ENCODE measurements at places on chromosomes 12 and 14.

- DNase-seq: no peak
These were observed 290.2 kb downstream of the PRKD1 start for GRCh38 chr14:29637411-29637810.

- DNase-seq: peak; percentile 76
These were observed 91.8 kb downstream of the RGS6 start for GRCh38 chr14:72024043-72024407.

GRCh38 chr12:103282124-103282523, 213.6 kb downstream of the C12orf42 start:
- DNase-seq: no peak

DNA sequence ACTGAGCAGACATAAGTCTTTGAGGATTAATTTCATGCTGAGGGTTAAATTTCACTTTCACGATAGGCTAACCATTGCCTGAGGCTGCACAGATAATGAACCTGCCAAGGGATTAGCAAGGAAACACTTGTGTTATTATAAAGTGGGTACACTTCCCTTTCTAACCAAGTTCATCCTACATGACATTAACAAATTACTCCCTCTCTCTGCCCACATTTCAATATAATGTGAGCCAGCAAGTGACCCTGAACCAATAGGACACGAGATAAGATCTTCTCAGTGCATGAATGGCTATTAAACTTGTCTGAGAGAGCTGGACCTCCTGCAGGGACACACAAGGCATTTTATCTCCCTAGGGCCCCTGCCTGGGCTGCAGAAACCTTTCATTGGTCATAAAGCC, 173.5 kb downstream of the PAX9 start:
- no peak for DNase-seq

DNA sequence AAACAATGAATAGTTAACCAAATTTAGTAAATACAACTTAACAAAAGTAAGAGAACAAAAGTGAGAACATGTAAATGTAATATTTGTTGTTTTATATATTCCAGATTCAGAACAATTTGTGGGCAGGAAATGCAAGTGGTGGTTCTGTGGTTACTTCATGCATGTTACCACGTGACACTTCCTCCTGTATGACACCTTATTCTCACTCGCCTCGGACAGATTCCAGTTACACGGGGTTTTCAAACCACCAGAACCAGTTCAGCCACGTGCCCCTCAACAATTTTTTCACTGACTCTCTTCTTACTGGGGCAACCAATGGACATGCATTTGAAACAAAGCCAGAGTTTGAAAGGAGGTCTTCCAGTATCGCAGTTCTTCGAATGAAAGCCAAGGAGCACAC, 21.0 kb downstream of the ALX1 start:
- DNase-seq: no peak

DNA sequence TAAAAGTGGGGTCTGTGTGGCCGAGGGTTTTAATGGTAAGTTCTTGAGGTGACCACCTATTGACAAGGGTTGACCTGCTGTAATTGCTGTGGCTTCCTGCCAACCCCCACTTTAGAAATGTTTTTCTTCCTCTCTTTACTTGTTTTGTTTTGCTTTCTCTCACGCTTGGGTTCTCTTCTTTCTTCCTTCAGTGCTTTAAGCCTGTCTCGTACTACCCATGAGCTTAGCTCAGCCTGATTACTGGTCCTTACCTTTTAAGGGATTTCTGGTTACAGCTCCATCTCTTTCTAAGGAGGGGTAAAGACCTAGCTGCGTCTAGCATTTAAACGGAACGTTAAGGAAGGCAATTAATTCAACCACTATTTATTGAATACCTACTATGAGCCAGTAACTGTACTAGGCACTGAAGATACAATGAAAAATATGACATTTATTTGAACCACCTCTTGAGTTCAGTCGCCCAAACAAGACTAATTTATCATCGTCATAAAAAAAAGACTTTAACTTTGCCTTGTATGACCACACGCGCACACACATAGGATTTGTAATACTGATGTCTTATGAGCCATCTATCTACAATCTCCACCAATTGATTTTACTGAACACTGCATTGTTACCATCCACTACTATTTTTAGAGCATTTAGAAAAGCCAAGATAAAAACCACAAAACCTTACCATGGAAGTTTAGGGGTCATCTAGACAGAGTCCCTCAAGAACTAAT, 888 bp upstream of the PPP1R12A start:
- DNase-seq: peak; percentile 68

DNA sequence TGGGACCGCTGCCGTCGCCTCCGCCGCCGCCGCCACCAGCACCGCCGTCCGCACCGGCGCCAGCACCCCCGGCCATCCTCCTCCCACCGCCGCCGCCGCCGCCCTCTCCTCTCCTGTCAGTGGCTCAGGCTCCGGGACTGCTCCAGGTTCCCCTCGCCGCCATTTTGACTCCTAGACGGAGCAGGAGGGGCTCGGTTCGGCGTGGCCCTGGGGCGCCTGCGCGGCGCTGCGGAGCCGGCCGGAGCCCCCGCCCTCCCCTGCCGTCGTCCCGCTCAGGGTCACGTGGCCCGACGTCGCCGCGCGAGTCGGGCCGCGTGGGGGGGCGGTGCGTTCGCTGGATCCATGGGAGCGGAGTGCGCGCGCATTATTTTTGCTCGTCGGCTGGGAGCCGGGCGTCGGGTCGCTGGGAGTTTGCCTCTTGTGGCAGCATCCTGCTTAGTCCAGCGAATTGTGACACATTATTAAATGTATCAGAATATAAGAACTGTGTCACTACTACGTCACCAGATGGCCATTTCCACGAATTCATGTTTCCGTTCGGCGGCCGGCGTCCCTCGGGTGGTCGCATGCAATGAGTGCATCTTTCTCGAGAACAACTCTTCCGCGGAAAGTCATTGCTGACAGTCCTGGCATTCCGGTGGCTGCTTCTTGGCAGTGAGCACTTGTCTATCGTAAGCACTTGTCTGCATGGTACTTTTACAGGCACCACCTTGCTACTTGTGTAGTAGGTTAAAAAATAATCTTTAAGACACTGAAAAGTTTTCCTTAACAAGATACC, at the start of gene BTBD7:
TSS of gene BTBD7 (minus strand) at position 184 of the 778 bp plus-strand sequence. CDS start 36,985 bp downstream, outside the sequence.
- peak; percentile 98 for DNase-seq

- DNase-seq: no peak
These were observed 50.4 kb downstream of the ITPR2 start for GRCh38 chr12:26782372-26783130.

GRCh38 chr14:101364503-101365328, 196.6 kb upstream of the DIO3 start:
- DNase-seq: no peak

DNA sequence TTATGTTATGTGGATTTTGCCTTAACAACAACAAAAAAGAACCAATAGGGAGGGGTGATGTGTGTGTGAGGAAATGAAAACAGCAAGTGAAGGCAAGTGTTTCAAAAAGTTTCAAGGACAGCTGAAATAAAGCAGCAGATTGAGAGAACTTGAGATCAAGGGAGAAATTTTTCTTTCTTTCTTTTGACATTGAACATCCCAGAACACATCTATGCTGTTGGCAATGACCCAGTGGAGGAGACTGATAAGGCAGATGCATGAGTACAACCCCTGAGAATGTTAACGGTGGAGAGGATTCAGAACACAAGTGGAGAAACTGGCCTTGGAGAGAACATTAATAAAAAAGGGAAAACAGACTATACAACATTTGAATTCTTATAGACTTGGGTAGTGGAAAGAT, 2.9 kb downstream of the LLPH start:
- DNase-seq: no peak

- no peak for DNase-seq
These were observed 11.9 kb downstream of the AEBP2 start for GRCh38 chr12:19451196-19451595.

GRCh38 chr14:84006643-84007155, 1523.2 kb upstream of the FLRT2 start:
- DNase-seq: no peak

DNA sequence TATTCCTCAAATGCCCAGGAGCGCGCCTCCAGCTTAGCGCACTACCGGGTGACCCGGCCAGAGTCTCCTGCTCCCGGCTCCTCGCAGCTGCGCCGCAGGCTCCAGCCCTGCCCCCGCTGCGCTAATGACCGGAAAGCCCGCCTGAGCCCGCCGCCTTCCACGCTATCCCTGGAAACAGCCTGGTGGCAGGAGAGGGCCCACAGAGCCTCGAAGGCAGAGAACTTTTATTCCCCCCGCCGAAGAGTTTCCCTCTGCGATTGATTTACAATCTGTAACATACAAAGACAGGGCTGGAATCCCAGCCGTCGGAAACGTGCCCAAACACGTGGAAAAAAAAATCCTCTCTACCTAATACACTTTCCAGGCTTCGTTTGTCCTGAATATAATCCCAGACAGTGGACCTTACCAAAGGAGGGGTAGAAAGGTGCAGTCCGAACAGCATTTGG, 1.5 kb downstream of the COL2A1 start:
- DNase-seq: no peak

DNA sequence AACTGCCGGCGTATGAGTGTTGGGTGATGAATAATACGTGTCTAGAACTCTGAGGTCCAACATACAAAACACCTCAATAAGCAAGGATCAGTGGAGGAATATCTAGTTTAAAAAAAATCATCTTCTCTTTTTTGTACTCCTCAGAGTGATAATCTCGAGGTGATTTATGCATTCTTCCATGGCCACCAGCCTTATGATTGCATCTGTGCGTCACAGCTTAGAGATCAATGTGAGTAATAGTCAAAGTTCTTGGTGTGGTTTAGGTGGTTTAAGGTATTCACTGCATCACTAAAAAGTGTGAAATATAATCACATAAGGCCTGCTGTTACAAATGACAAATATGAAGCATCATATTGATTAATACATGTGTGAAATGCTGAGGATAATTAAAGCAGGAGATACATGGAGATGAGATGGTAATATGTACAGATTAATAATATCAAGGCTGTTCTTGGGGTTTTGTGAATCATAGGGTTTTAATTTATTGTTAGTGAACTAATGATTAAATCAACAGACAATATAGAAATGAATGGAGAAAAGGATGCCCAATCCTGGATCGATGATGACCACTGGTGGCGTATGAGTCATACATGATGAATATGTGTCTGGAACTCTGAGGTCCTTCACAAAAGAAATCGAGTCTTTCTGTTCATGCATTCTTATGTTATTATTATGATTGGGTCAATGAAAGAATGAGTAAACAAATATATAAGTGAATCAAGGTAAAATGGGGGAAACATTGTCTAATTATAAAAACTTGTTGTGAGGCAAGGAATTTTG, 68.8 kb upstream of the RTL1 start:
- DNase-seq: no peak

GRCh38 chr14:82359201-82359600, 825.5 kb upstream of the SEL1L start:
- DNase-seq: no peak

DNA sequence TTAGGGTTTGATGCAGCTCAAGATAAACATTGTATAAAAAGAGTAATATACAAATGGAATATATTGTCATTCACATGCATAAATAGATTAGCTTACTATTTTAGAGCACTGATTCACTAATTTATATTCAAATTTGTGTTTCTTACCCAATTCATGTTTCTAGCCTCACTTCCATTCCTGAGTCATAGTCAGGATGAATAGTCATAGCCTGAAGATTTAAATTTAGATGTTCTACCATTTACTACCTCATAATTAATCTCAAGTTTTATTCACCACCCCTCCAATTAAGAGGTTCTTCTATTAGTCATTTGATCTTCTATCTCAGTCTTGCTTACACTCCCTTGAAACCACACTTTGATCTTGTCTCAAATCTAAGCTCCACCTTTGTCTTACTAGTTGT, 38.7 kb downstream of the ANO4 start:
- DNase-seq: no peak

DNA sequence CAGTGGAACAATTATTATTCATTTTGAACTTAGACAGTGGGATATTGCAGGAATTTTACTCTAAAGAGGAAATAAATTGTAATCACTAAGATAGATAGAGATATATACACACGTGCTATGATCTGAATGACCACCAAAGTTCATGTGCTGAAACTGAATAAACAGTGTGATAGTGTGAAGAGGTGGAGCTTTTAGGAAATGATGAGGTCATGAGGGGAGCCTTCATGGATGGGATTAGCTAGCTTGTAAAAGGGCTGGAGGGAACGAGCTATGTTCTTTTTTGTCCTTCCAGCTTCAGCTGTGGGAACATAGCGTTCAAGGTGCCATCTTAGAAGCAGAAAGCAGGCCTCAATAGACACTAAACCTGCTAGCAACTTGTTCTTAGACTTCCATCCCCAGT, 191.5 kb upstream of the LRIG3 start:
- DNase-seq: no peak

GRCh38 chr12:118544569-118544968, 168.2 kb downstream of the SUDS3 start:
- peak; percentile 93 for DNase-seq

DNA sequence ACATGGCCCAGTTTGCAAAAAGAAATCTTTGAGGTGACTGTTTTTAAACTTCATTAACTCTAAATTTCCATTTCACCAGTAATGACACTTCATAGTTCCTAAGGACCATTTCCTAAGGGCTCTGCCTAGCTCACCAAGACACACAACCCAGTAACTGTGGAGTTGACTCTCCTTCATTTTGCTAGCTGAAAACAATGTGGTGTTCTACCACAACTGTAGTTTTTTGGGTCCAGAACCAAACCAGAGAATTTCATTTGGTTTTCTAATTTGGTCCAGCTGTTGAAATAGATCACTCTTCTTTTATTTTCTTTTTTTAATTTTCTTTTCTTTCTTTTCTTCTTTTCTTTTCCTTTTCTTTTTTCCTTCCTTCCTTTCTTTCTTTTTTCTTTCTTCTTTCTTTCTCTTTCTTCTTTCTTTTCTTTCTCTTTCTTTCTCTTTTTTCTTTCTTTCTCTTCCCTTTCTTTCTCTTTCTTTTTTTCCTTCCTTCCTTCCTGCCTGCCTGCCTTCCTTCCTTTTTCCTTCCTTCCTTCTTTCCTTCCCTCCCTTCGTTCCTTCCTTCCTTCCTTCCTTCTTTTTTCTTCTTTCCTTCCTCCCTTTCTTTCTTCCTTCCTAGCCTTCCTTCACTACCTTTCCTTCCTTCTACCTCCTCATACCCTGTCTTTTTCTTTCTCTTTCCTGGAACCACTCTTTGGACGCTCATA, 18.5 kb upstream of the LUM start:
- DNase-seq: no peak

DNA sequence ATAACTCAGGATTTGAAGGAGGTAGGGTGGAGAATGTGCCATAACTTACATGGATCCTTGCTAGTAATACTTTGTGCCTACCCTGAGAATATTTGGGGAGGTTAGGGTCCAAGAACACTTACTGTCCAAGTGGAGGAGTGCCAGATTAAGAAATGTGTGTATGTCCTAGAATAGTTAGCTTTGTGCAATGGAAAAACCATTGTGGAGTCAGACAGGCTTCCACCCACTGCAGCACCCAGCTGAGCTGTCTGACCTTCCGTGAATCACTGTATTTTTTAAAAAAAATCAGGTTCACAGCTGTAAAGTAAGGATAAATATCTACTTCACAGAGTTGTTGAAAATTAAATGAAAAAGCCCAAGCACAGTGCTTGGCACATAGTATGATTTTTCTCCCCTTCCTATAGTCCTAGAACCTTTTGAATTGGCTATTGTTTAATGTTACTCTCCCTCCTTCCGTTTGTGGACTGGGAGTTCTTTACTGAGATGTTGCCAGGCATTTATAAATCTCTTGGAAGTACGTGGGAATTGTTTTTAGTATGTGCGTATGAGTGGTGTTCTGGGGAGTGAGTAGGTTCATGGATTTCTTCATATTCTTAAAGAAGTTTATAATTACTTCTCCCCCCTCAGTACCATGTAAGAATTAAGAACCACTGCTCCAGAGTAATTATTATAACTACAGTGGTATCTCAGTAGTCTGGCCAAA, 9.2 kb downstream of the RAB21 start:
- no peak for DNase-seq
